Adipocyte (in vitro differentiated cells): ENCODE measurements at places on chromosomes 13 and 19.

DNA sequence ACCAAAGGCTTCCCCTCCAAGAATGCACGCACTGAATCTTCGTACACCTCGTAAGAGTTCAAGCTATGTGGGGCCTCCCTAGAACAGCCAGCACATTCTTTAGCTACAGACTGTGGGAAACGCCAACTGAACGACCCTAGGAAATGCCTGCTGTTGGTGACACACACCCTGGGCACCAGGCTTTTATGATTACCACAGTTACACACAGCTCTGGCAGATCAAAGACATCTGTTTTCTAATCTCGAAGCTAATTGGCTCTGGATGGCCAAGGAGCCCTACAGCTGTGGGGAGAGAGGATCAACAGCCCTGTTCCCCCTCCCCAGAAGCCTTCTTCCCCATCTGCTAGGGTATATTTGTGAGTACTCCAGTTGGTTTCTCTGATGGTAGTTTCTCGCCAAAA is 123.0 kb downstream of the COL4A1 start:
- DNase-seq = no peak

DNA sequence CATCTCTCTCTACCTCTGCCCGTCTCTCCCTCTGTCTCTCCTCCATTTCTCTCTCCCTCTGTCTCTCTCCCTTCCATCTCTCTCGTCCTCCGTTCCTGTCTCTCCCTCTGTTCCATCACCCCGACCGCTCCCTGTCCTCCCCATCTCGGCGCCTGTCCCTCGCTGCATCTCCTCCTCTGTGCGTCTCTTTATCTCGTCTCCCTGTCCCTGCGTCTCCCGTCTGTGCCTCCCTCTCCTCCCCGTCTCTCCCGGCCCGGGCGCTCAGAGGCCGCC is 4.6 kb downstream of the GRIN2D start:
- DNase-seq = no peak

GRCh38 chr19:33214596-33214995 is 11.1 kb downstream of the SLC7A10 start:
- peak; percentile 38 for DNase-seq

- DNase-seq = no peak
These were observed 1.7 kb upstream of the CRLF1 start for GRCh38 chr19:18608102-18608804.

DNA sequence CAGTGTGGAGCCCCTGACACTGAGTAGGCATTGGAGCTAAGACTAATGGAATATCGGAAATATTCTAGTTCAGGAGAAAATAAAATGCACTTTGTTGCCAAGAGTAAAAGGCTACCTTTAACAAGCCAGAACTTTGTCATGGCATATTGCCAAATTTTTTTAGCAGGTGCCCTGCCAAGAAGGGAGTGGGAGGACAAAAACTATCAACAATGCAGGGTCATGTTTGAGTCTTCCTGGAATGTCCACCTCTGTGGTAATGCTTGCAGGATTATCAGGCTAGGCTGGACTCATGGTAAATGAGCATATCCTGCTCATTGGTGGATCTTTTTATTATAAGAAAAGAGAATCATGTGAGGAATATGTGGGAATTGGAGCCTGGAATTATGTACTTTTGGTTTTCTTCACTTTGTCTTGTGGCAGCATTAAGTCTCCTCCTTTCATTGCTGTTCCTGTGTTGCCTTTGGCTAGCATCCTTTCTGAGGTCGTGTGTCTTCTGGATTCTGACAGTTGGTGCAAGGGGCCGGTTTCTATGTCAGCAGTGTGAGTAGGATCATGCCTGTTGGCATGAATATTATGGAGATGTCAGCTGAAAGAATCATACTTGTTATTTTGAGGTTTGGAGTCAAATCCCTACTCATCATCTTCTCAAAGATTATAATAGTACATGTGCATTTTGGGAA is 122.9 kb upstream of the SPRY2 start:
- DNase-seq = no peak

DNA sequence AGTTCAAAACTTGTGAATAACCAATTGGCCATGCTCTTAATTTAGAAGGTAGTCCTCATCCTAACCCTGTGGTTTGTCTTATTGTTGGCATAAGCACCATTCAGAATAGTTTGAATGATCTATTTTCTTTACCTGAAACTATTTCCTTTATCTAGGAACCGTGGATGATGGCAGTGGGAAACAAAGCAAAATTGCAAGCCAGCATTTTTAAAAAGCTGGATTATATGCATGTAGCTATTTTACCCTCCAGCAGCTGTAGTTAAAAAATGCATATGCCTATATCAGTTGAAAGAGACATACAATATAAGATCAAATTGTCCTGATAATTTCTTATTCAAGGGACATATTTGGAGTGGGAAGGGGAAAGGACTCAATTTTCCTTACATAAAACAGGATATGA is 19.3 kb downstream of the ZNF613 start:
- DNase-seq = no peak

- DNase-seq = no peak
These were observed 207.0 kb downstream of the NALCN start for GRCh38 chr13:101209206-101209893.

GRCh38 chr13:112742583-112742982 is 52.7 kb downstream of the ATP11A start:
- no peak for DNase-seq

GRCh38 chr13:80684217-80684991 is 343.5 kb upstream of the SPRY2 start:
- no peak for DNase-seq
